ENCODE measurements at places on chromosomes 12 and 14. TPM values are rescaled to one million over a fixed set of nuclear protein-coding genes. Genes with fewer than 3 reads are reported as not detected.

GRCh38 chr14:96079066-96079465 lies 39.9 kb downstream of the C14orf132 start:
- no peak for DNase-seq

GRCh38 chr12:14960548-14961465 lies 594 bp downstream of the ARHGDIB start:
- no peak for DNase-seq

- DNase-seq: no peak
Measured at GRCh38 chr12:32446316-32447119, 47.2 kb downstream of the FGD4 start.

GRCh38 chr14:49193332-49194065 lies 392.7 kb downstream of the RPS29 start:
- DNase-seq: no peak

- DNase-seq: no peak
Measured at GRCh38 chr14:71523630-71524319, 408.5 kb upstream of the RGS6 start.

Gene PTPRB
- 22.0 TPM for total RNA-seq

Gene SLC4A8
- 0.28 TPM for total RNA-seq

Gene USP44
- total RNA-seq: 1.4 TPM

DNA sequence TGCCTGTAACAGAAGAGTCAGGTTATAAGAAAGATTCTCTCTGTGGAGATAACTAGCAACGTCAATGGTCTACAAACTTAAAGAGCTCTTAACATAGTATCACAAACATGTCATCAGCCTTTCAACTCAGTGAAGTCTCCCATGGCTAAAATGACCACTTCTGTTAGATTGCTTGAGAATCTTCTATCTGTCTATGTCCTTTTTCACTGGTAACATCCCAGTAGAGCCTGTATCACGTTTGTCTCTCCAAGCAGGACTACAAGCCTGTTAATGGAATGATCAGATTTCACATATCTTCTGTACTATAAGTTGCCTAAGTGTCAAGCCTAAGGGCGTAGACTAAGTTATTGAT lies 50.7 kb downstream of the SLC2A13 start:
- no peak for DNase-seq

GRCh38 chr14:99431986-99432385 lies 48.7 kb downstream of the SETD3 start:
- no peak for DNase-seq

Gene CCDC177
- total RNA-seq: not detected

Gene KRT77
- total RNA-seq: not detected

All from right atrium auricular region (tissue), 2 donors.